ENCODE measurements at places on chromosomes 7 and 10.

- DNase-seq, result peak; percentile 77
These were observed 32.8 kb downstream of the NOD1 start for GRCh38 chr7:30445770-30446169.

GRCh38 chr7:120583899-120584586 lies 273.9 kb downstream of the TSPAN12 start:
- no peak for DNase-seq

DNA sequence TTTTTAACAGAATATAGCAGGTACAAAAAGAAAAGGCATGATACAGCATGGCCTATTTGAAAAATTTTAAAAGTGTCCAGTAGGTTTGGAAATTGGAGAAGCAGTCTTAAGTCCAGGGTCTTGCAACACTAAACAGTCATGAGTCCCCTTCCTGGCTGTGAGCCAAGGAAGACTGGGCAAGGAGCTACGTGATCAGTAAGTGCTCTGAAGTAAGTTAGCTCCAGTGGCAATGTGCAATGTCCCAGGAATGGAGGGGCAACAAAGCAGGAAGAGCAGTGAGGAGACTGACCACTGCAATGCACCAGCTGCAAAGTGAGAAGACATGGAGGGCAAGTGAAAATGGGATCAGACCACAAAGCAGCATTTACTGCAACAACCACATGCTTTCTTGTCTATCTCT lies 72.9 kb upstream of the GRID1 start:
- DNase-seq, result no peak

GRCh38 chr7:158266817-158267741 lies 320.5 kb downstream of the PTPRN2 start:
- peak; percentile 68 for DNase-seq

DNA sequence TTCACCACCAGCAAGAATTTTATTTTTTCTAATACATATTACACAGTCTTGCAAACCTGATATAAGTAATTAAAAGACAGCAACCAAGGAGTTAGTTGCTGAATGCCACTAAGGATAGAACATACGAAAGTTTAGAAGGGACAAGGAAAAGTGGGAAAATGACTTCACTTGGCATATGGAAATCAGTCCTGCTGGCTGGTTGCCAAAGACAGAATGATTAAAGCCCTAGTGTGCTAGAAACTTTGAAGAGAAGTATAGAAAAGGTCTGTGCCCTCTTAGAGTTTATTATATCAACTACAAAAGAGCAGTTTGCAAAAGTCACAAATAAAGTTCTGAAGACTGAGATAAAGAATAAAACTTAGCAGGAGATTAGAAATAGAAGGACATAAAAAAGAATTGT lies 5.8 kb upstream of the YAE1 start:
- peak; percentile 14 for DNase-seq

DNA sequence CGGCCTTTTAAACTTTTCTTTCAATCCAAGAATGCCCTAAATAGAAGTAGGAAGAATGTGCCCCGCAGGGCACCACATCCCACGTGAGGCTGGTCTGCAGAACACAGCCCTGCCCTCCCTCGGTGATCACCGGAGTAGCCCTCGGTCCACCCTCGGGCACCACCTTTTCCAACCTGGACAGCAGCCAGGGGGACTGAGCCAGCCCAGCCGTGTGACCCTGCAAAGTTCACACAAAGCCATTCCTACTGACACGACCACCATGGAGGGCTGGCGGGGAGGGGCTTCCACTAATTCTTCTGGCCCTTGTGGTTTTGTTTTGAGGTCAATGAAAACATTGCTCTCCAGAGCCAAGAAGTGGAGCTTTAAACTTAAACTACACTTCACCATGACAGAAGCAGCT lies 132.2 kb downstream of the TCERG1L start:
- no peak for DNase-seq

GRCh38 chr10:128990986-128991385 lies 476.1 kb upstream of the MGMT start:
- no peak for DNase-seq

DNA sequence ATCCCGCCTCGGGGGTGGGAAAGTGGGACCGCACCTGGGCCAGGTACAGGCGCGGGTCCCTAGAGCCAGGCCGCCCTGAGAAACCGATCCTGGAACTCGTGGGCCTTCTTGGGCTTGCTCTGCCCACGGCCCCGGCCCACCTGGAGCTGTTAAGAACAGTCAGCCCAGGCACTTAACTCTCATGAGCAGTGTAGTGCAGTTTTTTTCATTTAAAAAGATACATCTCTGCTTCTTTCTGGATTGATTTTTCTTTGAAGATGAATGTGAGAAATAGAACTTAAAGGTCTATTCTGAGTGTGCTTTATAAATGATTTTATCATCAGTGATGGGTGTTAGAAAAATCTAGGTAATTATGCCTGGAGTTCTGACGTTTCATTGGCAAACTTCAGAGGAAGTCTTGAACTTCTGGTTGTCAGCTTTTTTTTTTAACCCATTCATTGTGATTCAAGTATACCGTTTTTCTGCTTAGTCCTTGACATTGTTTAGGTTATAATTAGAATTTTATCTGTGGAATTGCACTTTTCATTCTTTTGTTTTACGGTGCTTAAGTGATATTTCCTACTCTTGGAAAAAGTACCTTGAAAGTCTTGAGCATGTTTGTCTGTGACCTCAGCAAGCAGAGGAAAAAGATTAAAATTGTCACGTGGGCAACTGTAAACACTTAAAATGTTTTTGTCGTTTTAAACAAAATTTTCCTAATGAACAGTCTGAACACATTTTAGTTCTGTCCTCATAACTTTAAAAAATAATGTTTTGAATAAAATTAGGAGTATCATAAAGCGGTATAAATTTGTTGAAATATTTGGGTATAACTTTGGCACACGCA lies 906 bp downstream of the CDK1 start:
- peak; percentile 62 for DNase-seq

DNA sequence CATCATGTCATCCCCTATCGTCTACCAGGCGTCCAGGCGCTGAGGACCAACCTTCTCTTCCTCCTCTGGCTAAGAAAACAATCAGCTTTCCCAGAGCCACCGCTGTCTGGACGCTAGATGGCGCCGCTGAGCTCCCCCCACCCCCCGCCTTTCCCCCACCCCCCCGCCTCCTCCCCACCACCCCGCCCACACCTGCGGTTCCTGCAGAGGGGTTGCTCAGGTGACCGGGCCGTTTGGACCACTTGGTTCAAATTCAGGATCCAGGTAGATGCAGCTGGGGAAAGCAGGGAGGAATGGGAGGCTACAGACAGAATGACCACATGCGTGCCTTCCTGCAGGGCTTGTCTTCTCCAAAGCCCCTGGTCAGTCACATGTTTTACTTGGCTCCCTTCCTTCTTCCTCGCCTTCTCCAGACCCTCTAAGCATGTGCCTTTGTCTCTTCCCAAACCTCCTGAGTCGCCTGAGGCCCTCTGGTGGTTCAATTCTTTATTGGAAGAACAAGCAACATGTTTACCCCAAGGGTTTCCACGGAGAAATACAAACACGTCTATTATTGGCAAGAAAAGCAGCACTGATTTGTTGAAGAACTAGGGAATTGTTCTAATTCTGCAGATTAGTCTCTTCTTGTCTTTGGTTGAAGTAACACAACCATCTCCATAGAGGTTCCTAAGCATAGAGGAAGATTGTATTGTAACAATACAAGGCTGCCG lies 24.7 kb downstream of the AOC1 start:
- peak; percentile 72 for DNase-seq

GRCh38 chr10:117391436-117392205 lies 16.4 kb upstream of the PDZD8 start:
- DNase-seq, result no peak

DNA sequence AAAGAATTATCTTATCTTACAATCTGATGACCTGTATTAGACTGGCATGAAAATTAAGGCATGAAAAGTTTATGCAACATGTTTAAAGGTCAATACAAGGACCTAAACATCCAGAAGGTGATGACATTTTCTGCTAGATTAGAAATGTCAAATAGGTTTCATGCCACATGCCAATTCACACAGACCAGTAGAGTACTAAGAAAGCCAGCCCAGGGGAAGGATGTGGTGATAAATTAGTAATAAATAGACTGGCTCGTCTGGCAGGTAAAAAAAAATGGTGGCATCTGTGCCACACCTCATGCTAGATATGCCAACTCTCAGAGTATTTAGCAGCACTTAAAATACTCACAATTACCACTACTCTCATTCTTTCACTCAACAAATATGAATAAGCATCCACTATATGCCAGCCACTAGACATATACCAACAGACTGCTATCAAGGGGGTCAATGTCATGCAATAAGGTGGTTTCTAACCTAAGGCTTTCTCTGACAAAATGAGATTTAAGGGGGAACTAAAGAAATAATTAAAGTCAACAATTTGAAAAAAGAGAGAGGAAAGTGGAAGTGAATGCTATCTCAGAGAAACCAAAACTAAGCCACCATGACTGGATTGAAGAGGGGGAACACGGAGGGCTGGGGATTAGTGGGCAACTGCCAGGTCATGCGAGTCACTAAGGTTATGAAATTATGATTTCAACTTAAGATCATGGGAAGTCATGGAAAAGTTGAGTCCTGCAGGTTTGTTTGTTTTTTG lies 83.5 kb downstream of the SGMS1 start:
- no peak for DNase-seq

- DNase-seq, result no peak
These were observed 77.7 kb downstream of the WDFY4 start for GRCh38 chr10:48762064-48763042.

- DNase-seq, result no peak
These were observed 40.2 kb downstream of the WDR11 start for GRCh38 chr10:120891365-120891764.

- no peak for DNase-seq
These were observed at the start of gene TAC1 for GRCh38 chr7:97731736-97732564. Gene TAC1, plus strand, starts transcription at chr7:97732086. Its CDS starts 527 bp downstream, at chr7:97732613.

DNA sequence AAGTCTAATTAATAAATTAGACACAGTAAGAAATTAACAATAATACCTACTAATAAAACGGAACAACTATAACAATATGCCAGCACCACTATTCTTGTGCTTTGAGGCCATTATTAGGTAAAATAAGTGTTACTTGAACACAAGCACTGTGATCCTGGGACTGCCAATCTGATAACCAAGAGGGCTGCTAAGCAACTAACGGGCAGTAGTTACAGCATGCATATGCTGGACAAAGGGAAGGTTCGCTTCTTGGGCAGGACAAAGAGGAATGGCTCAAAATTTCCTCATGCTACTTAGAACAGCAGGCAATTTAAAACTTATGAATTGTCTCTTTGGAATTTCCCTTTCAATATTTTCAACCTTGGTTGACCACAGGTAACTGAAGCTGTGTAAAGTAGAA lies 718.6 kb downstream of the SORCS3 start:
- DNase-seq, result no peak

DNA sequence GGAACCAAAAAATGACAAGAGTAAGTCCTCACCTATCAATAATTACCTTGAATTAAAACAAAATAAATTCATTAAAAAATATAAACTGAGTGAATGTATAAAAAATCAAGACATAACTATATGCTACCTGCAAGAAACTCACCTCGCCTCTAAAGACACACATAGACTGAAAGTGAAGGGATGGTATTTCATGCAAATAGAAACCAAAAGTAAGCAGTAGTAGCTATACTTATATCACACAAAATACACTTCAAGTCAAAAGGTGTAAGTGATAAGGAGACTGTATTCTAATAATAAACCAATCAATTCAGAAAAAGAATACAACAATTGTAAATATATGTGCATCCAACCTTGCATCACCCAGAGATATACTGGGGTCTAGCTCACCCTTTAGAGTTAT lies 332.6 kb downstream of the SH2D4B start:
- no peak for DNase-seq

DNA sequence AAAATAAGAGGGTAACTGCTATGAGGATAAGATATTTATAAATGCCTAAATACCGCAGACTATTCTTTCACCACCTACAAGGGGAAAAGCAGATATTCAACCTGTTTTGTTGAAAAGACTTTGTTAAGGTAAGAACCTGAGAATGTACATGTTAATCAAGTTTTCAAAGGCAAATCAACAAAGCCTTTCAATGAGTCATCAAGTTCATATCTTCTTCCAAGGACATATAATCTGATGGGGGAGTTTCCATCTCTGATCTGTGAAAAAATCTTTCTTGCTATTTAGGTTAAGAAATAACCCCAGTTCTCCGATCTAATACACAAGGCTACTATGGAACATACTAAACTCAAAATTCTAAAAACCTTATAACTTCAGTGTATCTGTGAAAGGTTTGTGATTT lies 40.0 kb upstream of the ANLN start:
- DNase-seq, result no peak

- DNase-seq, result no peak
These were observed 266.6 kb downstream of the POLR1F start for GRCh38 chr7:19442016-19442785.

- DNase-seq, result no peak
These were observed 1.4 kb upstream of the CYP26A1 start for GRCh38 chr10:93072225-93072712.

GRCh38 chr7:99837649-99838361 lies 10.0 kb downstream of the CYP3A43 start:
- DNase-seq, result no peak

GRCh38 chr7:46033592-46033991 lies 112.5 kb upstream of the IGFBP3 start:
- no peak for DNase-seq

DNA sequence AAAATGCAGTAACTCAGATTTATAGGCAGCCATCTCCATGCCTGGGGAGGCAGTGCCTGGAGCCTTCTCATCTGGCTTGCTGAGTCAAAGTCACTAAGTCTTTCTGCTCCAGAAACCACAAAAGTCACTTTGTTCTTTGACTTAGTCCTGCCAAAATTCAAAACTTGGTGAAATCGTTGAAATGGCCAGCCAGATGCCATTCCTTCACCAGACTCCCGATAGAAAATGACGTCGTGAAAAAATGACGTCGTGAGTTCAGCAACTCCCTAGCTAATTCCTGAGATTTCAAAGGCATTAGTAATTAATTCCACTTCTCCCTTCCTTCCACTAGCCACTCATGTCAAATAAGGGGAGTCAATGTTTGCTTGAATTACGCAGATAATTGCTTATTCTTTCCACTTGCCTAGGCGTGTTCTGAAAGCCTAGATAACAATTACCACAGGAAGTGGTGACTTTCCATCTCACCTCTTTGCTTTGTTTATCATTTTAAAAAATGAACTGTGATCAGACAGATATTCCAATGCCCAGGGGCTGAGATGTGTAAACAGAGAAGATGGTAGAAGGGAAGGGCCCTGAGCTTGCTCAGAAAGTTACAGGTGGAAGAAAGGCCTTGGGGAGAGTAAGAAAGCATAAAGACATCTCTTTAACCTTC lies 48.5 kb upstream of the OSBPL3 start:
- DNase-seq, result peak; percentile 5

- no peak for DNase-seq
These were observed 38.9 kb upstream of the DAGLB start for GRCh38 chr7:6486438-6487183.

GRCh38 chr7:90592033-90592432 lies 4.1 kb upstream of the CDK14 start:
- DNase-seq, result no peak

DNA sequence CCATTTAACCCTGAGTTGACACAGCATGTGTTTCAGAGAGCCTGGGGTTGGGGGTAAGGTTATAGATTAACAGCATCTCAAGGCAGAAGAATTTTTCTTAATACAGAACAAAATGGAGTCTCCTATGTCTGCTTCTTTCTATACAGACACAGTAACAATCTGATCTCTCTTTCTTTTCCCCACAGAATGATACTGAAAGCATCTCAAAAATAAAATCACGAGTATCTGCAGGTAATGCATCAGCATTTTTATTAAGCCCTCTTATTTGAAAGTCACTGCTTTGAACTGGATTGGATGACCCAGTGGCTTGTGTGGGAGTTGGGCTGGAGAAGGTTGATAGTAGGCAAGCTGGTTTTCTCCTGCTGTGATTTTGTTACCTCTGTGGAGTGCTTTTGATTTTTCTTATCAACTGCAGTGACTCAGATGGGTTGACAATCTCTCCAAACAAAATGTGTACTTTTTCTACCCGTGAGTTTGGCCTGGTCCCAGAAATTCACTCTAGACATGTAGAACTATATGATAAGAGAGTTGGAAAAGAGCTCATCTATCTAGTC lies 253.5 kb upstream of the PRKCQ start:
- DNase-seq, result no peak

Data from mucosa of descending colon (tissue), 3 donors.